Inflammatory macrophage treated with lipopolysaccharide for 4 hours (primary cell): ENCODE measurements at places on chromosomes 2 and 18.
A peak's percentile ranks its signal among the peaks of the same experiment; 100 is the strongest.

- peak; percentile 75 for DNase-seq
These were observed 26.2 kb downstream of the ATAD2B start for GRCh38 chr2:23900541-23901322.

DNA sequence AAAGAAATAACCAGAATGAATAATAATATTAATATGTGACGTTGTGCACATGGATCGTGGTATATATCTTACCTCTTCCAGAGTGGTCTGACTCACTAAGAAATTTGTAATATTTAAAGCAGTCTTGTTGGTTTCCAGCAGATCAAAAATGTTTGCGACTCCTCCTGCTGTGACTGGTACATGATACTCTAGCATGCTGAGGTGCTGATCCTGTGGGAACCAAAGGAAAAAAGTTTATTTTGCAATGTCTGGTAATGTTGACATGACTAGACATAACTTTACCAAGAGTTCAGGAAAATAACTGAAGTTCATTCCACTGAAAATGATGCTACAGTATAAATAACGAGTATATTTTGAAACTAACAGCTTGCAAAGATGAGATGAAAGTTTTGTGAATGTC lies 124.5 kb upstream of the BARD1 start:
- no peak for DNase-seq

DNA sequence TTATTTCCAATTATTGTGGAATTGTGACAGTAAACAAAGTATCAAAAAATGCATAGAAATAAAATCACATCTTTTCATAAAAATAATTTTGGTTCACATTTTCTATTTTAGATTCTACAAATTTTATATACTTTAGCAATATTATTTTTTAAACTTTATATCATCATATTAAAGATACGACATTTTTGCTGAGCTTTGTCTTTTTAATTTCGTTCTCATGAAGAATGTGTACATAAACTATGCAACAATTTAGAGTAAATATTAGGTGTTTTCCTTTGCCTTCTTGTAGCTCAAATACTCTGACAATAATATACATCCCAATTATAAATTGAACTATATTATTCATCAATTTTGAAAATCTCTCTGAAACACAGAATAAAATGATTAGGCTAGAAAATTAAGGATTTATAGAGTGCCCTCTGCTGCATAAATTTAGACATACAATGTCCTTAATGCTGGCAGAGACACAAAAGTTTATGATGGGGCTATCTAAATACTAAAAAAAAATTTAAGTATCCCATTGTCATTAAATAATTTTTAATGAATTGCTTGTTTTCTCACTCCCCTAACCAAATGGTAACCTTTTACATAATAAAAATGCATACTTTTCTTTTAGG lies 45.7 kb downstream of the CCDC102B start:
- peak; percentile 16 for DNase-seq

GRCh38 chr2:157508676-157509075 lies 64.8 kb upstream of the CYTIP start:
- peak; percentile 73 for DNase-seq

DNA sequence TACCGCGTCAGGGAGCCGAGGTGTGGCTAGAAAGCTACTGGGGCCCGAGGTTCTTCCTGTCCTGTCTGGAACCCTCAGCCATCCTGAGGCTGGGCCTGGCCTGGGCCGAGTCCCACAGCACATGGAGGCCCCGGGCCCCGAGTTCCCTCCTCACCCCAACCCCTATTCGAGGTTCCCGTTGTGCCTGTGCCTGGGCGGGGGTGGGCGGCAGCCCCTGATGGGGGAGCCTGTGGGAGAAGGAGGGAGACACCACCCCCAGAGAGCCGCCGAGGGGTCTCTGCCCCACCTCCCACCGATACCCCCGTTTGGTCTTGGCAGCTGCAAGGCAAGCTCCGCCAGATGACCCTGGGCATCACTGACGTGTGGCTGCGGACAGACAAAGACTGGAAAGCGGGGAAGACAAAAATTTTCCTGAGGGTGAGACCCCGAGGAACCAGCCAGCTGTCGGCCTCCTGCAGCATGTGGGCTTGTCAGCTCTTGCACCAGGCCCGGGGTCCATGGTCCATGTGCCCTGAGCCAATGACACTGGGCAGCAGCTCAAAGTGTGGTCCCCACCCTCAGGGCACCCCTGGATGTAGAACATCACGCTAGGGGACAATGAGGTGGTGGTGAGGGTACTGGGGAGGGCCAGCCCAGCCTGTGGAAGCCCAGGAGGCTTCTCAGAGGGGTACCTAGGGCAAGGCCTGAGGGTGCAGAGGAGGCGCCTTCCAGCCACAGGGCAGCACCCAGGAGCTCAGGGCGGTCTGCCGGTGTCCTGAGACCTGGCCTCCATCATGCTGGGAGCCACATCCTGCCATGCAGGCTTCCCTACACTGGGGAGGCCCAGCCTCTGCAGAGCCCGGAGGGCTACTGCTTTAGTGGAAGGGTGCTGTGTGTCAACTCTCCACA lies 52.5 kb upstream of the GPR17 start:
- no peak for DNase-seq

DNA sequence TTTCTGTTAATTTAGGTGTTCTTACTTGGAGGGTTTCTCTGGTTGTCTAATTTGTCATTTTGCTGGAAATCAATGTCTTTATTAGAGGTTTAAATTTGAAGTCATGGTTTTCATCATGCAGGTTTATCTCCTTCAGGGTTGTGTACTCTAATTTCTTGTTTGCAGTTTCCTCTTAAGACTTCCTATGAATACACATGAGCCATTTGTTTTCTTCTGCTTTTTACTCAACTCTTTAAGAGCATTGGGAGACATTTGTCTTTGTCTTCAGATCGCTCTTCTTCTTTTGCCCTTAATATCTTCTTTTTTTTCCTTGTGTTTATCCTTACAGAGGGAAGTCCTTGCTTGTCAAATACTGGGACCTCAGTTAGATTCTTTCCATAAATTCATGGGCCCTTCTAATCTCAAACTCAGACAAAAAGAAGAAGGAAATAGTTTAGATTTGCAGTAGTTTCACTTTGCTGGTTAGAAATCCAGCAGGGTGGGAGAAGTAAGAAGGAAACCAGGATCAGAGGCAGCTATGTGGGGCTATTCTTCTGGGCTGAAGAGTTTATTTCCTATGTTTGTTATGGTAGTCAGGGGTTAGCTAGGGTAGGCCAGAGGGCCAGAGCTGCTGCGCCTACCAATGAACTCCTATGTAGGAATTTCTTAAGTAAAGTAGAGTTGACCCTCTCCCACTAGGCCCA lies 176.6 kb downstream of the DYSF start:
- peak; percentile 44 for DNase-seq

DNA sequence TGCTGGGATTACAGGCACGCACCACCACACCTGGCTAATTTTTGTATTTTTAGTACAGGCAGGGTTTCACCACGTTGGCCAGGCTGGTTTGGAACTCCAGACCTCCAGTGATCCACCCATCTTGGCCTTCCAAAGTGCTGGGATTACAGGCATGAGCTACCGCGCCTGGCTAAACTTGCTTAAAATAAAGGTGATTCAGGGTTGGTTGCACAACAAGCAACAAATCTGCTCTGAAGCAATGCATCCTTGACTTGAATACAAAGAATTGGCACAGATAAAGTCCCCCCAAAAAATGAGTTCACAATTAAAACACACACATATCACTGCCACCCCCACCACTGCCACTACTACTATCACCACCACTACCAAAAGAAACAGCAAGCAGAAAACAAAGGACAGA lies 34.9 kb downstream of the CCDC88A start:
- DNase-seq, result no peak

GRCh38 chr2:231393149-231394131 lies 2.1 kb upstream of the B3GNT7 start:
- peak; percentile 26 for DNase-seq

DNA sequence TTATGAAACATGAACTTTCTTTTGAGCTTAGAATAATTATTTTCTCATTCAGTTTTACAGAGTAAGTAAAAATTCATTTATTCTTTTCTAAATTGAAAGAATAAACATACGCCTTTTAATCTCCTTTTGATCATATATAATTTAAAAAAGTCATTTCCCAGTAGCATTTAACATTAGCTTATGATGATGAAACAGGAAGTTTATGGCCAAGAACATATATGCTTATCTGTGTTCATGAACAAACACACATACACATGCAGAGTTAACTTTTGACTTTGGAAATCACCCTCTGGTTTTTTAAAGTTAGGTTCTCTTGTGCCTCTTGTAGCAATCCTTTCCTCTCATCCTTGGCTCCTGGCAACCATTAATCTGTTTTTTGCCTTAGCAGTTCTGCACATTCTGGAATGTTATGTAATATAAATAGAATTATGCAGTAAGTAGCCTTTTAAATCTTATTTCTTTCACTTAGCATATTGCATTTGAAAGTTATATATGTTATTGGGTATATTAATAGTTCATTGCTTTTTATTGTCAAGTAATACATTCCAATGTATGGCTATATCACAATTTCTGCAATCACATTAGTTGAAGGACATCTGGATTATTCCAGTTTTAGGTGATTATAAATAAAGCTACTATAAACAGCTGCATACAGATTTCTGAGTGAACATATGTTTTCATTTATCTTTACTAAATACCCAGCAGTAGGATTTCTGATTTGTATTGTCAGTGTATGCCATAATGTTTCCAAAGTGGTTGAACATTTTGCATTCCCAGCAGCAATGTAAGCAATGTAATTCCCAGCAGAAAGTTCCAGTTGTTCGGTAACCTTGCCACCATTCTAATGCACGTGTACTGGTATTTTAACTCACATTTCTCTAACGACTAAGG lies 210.3 kb downstream of the ZRANB3 start:
- no peak for DNase-seq

GRCh38 chr18:7048081-7048480 lies 69.5 kb downstream of the LAMA1 start:
- no peak for DNase-seq

DNA sequence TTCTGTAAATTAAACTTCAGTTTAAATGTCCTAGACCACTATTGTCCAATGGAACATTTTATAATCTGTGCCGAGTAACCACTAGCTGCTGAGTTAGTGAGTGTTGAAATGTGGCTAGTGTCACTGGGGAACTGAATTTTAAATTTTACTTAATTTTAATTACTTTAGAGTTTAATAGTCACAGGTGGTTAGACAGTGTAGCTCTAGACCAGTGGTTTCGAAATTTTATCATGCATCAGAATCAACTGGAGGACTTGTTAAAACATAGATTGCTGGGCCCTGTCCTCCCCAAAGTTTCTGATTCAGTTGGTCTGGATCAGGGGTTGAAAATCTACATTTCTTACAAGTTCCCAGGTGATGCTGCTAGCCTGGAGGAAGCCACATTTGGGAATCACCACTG lies 110.4 kb downstream of the FMNL2 start:
- DNase-seq, result peak; percentile 20

DNA sequence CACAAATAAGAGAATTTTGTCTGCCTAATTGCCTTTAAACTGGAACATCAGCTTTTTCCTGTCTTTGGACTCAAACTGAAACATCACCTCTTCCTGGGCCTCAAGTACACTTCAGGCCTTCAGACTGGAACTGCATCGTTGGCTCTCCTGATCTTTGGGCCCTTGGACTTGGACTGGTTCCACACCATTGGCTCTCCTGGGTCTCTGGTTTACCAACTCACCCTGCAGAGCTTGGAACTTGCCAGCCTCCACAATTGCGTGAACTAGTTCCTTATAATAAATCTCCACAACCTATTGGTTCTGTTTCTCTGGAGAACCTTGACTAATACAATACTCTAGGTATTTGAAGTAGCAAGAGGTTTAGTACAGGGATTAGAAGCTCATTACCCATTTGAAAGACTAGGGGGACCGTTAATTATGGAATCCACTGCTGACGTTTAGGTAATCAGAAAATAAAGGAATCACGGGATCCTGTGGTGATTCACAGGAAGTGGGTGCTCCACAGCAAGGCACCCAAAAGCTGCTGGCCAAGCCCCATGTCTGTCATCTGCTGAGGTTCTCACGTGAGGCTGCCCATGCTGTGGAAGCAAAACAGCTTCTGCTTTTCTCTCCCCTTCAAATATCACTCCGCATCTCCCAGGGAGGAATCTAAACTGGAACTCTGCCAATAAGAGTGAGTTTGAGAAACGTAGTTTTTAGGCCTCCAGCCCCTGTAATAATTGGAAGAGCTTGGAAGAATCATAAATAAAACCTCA lies 20.0 kb upstream of the SGPP2 start:
- peak; percentile 88 for DNase-seq

GRCh38 chr18:75104483-75104882 lies 104.5 kb downstream of the PTGR3 start:
- DNase-seq, result no peak

GRCh38 chr2:207282916-207283315 lies 117.2 kb upstream of the KLF7 start:
- DNase-seq, result no peak

DNA sequence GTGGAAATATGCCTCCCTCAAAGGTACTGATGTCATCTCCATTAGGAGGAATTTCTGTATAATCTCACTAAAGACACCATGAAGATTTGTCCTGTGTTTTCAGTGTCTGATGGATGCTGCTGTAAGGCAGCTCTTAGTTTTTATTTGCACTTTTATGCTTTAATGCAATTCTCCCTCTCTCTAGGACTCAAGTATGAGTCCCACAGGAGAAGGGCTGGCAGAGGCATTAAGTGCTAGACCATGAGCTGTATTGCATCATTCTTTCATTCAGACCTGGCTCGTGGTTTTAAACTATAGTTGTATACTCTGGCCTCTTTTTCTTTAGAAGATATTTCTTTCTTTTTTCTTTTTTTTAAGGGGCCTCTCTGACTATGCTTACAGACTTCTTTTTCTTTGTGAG lies 805.6 kb downstream of the DPP10 start:
- DNase-seq, result no peak

GRCh38 chr2:78766459-78766858 lies 259.0 kb upstream of the REG3G start:
- no peak for DNase-seq

DNA sequence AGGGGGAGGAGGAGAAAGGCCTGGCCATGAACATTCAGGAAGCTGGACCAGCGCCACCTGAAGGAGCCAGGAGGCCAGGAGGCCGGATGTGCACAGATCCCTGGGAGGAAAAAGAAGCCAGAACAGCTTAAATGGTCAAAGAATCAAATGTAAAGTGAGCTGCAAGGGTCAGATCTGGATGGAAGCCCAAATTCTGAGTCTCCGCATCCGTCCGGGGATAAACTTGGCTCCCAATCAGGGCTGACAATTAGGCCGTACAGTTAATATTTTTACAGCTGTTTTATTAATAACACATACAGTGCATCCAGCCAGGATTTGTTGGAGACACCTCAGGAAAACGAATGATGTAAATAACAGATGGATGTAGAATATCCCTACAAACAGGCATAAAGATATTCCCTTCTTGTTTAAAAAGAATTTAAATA lies 495.1 kb upstream of the TCF4 start:
- no peak for DNase-seq

- no peak for DNase-seq
These were observed 250.7 kb downstream of the IKZF2 start for GRCh38 chr2:212900715-212901114.

GRCh38 chr18:34330308-34330707 lies 105.6 kb upstream of the NOL4 start:
- DNase-seq, result no peak

GRCh38 chr2:241063587-241063986 lies 38.5 kb downstream of the MTERF4 start:
- no peak for DNase-seq
